ENCODE measurements at places on chromosomes 13 and 19.

DNA sequence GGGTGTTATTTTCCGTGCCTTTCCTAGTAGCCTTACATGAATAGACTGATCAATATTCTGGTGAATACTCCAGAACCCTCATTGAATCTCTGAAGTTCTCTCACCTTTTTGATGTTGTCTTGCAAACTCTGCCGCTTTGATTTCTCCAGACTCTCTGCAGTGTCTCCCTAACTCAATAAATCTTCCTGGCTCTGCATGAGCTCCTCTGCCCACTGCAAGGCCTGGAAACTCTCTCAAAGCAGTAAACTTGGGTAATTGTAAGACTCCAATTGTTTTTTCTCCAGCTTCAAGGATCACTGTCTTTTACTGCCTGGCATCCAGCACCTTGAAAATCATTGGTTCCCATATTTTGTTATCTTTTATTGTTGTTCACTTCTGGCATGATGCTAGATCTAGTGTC, 198.4 kb downstream of the GPC5 start:
- no peak for DNase-seq

- DNase-seq: no peak
These were observed 27.6 kb upstream of the SLC35E1 start for GRCh38 chr19:16599655-16600346.

GRCh38 chr19:42229855-42230351, 9.8 kb downstream of the ZNF526 start:
- DNase-seq: no peak

DNA sequence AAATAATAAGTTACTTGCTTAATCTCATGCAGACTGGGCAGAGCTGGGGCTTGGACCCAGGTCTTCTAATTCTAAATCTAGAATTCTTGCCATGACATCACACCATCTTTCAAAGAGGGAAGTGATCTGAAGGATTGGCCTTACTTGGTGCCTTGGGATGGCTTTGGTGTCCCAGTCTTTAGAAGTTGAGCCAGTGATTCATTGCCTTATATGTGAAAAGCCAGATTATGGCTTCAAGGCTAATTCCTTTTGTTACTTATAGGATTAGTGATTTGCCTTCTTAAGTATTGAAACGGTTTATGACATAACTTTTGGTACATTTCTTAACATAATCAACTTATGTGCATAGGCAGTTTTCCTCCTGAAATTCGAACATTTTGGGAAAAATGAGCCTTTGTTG, 14.9 kb downstream of the COG3 start:
- DNase-seq: no peak

- no peak for DNase-seq
These were observed 264.9 kb downstream of the ITGBL1 start for GRCh38 chr13:101717353-101717752.

- no peak for DNase-seq
These were observed 23.7 kb upstream of the SHISA2 start for GRCh38 chr13:26075498-26075897.

DNA sequence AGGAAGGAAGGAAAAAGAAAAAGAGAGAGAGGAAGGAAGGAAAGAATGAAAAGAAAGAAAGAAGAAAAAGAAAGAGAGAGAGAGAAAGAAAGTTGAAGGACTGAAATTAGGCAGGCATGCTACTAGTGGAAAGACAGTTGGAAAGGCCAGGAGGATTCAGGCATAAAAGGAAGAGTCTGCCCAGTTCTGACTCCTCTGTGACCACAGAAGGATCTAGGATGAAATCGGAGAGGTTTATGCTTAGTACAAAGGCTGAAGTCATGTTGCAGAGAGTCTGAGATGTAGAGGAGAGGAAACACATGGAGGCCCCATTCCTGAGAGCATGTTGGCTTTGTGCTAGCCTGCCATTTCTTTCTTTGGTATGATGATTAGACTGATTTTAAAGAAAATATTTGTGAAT, 246.5 kb upstream of the ARGLU1 start:
- no peak for DNase-seq

DNA sequence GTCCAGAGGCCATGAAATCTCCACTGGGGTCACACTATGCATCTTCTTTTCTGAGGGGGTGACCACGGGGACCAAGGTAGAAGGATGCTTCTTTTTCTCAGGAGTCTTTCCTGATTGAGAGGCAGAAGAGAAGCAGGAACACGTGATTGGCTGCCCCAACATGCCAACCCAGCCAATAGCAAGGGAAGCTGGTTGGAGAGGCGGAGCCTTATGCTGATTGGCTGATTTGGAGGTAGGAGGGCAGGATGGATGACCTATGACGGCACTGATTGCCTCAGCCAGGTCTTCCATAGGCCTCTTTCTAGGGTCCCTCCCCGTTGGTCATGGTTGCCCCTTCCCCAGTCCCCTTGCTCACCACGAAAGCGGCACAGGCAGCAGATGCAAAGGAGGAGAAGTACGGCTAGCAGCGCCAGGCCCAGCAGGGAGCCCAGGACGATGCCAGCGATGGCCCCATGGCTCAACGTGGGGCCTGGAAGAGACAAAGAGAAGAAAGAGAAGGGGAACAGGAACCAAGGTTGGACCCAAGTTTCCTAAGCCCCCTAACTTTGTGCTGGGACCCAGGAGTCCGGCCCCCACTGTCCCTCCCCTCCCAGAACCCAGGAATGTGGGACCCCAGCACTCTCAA, 8.0 kb downstream of the VSIG10L start:
- no peak for DNase-seq

DNA sequence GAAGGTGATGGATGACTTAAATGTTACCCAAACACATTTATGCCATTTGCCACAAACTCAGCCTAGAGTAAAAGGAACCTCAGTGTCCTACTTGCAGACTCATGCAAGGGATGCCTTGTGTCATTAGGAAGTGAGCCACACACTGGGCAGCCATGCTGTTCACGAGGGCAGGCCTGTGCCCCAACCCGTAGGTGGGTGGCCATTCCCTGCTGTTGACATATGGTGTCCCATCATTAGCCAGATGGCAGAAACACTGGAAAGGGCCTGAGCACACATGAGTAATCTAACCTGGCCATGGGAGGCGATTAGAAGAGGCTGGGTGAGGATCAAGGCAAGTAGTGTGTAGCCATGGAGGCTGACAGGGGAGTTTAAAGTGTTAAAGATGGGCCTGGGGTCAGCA, 9.7 kb upstream of the LRCH1 start:
- DNase-seq: no peak

GRCh38 chr13:46640843-46641242, 87.9 kb downstream of the LRCH1 start:
- DNase-seq: peak; percentile 35

All from hepatic stellate cell (primary cell).